ENCODE measurements at places on chromosomes 2 and 18.

GRCh38 chr18:37742436-37742835, 176.8 kb upstream of the CELF4 start:
- no peak for DNase-seq

- DNase-seq: no peak
Observed at GRCh38 chr2:231904161-231904611, 22.0 kb downstream of the NPPC start.

DNA sequence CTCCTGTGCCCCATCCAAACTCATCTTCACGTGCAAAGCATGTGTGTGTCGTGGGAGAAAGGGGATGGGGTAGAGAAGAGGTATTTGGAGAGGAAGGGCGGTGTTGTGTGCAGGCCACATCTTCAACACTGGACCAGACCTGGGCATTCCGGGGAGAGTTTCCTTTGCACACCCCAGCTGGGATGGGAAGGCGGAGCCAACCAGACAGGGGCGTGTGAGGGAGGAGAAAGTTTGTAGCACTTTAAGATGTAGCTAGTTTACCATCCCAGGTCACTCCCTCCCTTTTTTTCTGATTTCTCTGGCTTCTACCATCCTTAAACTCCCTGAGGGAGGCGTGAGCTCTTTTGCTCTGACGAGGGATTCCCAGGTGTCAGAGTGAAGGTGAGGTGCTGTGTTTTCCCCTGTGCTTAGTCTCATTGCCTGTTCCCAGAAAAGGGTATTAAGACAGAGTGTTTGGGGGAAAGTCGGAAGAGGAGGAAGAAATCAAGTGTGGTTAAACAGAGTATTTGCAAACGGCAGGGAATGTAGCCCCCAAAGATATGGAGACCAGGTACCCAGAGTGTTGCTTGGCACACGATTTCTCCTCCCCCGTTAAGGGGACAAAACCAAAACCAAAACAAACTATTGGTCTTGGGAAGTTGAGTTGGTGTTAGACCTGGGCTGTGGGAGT, 1.6 kb downstream of the SETBP1 start:
- DNase-seq: no peak

DNA sequence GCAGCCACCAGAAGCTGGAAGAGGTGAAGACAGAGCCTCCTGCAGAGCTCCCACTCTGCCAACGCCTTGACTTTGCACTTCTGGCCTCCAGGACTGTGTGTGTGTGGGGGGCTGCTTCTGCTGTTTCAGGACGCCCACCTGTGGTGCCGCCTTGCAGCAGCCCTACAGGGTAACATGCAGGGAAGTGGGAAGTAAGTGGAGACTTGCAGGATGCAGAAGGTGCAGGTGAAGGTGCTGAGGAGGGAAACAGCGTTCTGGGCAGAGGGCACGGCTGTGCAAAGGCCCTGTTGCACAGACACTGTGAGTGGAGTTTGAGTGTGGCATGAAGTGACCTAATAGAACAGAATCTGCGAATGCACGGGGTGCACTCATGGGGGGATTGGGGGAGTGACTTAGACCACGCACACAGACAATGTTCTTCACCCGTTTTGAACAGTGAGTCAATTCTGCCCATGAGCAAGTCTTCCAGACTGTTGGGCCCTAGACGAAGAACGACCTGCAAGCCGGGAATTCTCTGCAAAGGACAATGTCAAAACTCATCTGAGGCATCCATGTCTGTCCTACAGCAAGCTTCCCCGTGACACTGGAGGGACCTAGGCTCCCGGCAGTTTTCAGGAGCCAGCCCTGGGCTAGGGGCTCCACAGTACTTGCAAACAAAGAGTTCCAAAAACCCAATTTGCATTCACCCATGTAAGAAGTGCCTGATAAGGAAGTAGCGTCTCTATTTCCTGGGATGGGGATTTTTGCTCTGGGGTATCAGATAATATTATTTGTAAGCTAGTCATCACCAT, 19.0 kb downstream of the MBP start:
- no peak for DNase-seq

- no peak for DNase-seq
Observed at GRCh38 chr2:51959696-51960095, 927.8 kb upstream of the NRXN1 start.

DNA sequence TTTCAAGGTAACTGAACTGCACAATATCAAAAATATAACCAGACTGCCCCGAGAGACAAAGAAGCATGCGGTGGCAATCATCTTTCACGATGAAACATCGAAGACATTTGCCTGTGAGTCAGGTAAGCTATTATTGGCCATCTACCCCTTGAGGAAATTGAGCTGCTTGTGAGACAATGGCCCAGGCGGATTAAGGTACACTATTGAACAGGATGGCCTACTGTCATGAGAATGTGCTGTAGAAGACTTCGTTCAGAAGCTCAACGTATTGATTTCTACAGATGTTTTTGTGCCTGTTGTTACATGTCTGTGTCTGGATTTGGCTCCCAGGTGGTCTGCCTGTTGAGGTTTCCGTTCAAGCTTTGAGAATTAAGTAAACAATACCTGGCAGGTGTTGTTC, 198.7 kb downstream of the DOK6 start:
- DNase-seq: no peak

- DNase-seq: peak; percentile 16
Observed at GRCh38 chr2:47174733-47175361, 19.7 kb upstream of the STPG4 start.

- DNase-seq: no peak
Observed at GRCh38 chr2:102350137-102350793, 5.3 kb upstream of the IL18R1 start.

DNA sequence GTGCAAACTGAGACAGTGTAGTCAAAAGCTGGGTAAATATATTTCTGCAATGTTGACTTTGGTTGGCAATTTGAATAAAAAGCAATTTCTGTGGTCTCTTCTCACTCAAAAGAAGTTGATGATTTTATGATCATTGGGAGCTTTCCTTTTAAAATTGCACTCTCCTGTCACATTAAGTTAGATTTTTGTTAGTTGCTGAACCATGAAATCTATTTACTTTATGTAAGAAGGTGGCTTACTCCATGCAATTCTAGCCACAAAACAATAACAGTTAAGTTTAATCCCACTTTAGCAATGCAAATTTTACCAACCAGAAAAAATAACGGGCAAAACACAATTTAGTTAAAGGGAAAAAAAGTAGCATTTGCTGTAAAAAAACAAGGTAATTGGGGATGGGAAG, 48.3 kb downstream of the DLGAP1 start:
- no peak for DNase-seq

- peak; percentile 48 for DNase-seq
Observed at GRCh38 chr2:169452080-169452479, 27.2 kb upstream of the BBS5 start.

GRCh38 chr2:120596191-120596811, 139.4 kb upstream of the GLI2 start:
- no peak for DNase-seq

DNA sequence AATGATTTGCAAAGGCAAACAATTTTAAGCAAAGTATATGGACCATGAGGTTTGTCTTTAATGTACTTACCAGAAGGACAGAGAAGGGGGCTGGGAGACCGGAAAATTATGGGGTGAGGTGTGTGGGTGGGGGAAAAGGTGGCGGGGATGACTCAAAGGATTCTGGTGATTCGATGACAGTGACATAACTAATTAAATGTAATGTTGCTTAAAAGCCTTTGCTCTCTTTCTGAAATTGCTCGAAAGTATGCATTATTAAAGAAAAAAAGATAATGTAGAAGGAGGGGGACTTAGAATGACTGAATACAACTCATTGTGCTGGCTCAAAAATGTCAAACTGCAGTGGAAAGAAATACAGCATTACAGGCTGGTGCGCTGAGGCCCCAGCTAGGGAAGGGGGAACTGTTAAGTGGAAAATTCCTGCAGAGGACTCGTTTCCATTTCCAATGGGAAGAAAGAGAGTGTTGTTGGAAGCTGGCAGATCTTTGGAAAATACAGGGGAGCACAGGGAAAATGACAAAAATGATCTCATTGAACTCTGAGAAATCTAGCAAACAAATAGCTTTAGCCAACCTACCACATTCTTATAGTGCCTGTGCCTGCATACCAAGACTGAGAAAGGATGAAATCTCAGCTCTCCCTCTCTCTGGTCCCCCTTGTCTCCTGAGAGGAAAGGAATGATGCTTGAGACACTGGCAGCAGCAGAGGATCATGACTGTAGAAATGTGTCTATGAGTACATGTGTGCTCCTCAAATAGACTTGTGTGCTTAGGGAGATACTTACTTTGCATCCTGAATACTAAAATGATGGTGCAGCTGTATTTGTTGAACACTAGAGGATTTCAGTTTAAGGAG, 632.4 kb downstream of the NYAP2 start:
- DNase-seq: peak; percentile 33

DNA sequence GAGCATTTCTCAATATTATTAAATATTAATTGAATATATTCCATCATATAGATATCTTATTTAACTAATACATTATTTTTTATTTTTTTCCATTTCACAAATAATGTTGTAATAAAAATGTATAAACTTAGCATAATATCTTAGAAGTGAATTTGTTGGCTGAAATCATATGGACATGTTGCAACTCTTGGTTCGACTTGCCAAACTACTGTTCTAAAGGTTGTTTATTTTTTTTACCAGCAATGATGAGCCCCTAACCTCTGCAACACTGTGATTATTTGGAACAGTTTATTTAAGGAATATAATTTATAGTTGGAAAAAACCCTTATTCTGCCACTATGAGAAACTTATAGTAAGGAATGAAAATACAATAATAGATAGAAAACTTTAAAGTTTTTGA, 8.8 kb upstream of the NAB1 start:
- DNase-seq: no peak

GRCh38 chr2:64469261-64469660, 15.3 kb downstream of the LGALSL start:
- DNase-seq: no peak

DNA sequence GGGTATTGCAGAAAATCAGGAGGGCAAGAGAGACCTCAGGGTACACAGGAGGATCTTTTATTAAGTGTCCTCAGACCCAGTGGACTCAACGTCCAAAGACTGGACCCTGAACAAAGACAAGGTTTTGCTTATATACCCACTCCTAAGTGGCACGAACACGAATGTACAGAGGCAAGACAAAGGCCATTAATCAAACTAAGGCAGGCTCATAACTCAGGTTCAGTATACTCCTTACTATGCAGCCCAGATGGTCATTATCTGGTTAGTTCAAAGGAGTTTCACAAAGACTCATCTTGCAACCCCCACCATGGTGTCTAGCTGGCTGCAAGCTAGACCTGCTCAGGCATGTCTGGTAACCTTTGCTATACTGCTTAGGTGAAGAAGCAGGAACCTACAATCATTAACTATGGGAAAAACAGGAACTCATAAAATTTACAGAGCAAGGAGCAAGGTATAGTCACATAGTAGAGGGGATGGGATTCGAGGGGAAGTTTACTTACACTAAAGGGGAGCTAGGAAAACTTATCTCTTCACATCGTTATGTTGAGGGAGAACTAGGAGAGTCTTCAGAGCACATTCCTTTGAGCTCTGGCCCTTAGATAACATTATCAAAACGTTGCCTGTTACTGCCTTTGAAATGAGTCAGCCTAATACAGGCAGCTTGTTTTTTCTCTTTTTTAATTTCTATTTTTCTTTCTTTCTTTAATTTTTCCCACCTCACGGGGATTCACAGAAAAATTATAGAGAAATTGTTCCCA, 33.9 kb downstream of the SLC4A3 start:
- DNase-seq: no peak

- peak; percentile 69 for DNase-seq
Observed at GRCh38 chr2:61356261-61356957, 114.5 kb downstream of the USP34 start.

DNA sequence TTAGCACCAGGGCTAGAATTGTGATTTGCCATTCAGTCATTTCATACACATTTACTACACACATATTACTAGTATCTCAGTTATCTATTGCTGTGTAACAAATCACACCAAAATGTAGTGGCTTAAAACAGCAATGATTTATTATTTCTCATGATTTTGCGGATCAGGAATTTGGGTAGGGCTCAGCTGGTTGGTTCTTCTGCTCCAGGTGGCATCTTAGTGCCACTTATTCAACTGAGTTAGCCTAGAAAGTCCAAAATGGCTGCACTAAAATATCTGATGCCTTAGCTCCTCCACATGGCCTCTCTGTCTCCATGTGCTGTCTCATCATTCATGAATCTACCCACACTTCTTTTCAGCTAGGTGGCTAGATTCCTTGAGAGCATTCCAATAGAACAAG, 107.1 kb downstream of the ZFP36L2 start:
- no peak for DNase-seq

- no peak for DNase-seq
Observed at GRCh38 chr2:2181493-2181892, 149.6 kb downstream of the MYT1L start.

- DNase-seq: no peak
Observed at GRCh38 chr18:42192251-42193248, 237.5 kb downstream of the PIK3C3 start.

- no peak for DNase-seq
Observed at GRCh38 chr2:48519593-48519992, 10.4 kb upstream of the STON1 start.

DNA sequence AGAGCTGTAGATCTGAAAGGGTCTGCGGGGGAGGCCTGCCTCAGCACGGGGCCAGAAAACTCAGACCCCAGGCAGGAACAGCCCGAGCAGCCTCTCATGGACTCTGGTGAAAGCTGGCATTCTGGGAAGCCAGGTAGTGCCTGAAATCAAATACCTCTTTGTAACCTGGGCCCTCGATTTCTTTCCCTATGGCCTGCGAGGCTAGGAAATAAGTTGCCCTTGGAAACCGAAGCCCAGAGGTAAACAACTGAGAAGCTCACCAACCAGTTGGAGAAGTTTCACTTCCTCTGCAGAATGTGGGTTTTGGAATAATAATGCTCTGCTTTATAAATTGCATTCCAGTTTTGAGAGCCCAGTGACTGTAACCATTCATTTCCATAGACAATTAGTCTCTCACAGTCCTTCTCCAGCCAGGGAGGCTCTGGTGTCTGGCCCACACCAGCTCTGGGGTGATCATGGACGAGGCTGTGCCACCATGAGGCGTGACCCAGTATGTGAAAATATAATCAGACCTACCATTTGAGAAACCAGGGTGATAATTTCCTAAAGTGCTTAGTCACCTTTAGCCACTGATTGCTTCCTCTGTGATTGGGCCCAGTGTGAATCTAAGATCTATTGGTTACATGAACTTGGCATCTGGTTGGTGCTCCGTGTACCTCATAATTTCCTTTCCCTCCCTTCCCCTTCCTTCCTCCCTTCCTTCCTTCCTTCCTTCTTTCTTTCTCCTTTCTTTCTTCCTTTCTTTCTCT, 133.1 kb upstream of the PELI1 start:
- DNase-seq: peak; percentile 79
